ENCODE measurements at places on chromosomes 1 and 21.
A peak's percentile ranks its signal among the peaks of the same experiment; 100 is the strongest.

DNA sequence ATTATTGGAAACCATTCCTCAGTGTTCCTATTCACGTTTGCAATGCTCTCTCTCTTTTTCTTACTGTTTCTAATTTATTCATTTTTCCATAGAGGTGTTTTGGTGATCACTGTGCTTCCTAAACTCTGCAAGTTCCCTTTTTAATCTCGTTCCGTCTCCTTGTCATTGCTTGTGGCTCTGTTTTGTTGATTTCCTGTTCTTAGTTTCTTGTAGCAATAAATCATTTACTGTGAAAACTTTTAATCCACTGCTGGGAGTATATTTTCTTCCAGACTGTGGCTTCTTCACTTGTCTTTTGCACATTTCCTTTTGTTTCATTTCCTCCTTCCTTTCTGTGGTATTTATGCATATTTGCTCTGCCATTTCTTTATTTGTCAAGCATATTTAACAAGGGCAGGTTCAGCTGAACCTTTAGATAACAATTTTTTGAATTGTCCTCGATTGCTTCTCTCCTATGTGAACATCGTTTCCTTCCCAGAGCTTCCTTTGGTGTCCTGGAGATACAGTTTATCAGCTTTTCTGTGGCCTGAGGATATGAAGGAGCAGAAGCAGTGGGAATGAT, 3.6 kb downstream of the B3GALT5 start:
- DNase-seq, result no peak

- DNase-seq, result no peak
Observed at GRCh38 chr21:25858325-25858724, 123.6 kb downstream of the GABPA start.

GRCh38 chr1:40911105-40911504, 48.9 kb upstream of the CITED4 start:
- no peak for DNase-seq

- no peak for DNase-seq
Observed at GRCh38 chr1:44294588-44295007, 60.5 kb downstream of the ERI3 start.

GRCh38 chr1:21910558-21911204, 26.4 kb downstream of the HSPG2 start:
- DNase-seq, result no peak

- DNase-seq, result no peak
Observed at GRCh38 chr1:151611288-151611790, 511 bp upstream of the SNX27 start.

DNA sequence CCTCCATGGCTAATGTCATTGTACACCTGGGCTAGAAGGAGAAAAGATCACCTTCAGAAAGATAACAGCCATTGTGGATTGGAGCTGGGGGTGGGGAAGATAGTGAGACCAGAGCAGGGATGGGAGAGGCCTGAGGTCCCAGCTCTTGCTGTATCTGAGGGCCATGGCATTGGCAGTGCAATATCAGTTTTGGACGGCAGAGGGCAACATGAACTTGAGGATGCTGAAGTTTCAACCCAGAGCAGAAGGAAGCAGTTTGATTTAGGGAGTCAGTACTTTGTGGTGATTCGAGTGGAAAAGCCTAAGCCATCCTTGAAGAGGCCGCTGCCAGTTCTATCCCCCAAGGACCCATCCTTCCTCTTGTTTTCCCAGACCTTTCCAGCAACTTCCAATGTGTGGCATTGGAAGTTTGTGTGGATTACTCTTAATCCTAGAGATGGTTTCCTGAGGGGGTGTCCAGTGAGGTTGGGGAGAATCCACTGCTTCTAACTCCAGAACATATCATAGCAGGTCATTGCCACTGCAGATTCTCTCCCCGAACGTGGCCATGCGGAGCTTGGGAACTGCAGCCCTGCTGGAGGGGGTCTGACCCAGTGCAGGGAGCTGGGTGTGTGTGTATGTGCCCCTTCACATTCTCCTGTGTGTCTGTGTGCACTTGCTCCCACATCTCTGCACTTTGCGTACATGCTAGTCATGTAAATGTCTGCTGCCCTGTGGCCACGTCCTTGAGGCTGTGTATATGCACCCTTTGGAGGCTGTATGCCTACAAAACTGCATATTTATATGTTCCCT, 24.1 kb downstream of the SLC26A9 start:
- DNase-seq, result peak; percentile 80

- no peak for DNase-seq
Observed at GRCh38 chr1:81317191-81317590, 483.5 kb upstream of the ADGRL2 start.

DNA sequence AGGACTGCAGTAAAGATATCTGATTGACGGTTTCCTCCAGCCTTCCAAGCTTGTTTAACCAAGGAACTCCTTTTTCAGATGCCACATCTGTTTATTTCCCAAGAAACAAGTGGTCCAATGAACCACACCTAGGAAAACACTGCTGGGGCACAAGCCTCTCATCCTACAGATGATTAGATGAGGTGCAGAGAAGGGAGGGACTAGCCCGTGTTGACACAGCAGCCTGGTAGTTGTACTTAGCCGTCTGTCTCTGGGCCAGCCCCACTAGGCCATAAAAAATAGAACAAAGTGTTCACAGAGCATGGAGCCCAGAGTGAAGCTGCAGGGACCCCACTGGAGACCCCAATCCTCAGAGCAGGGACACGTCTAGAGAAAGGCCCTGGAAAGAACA, 32.1 kb downstream of the LRP8 start:
- DNase-seq, result no peak

DNA sequence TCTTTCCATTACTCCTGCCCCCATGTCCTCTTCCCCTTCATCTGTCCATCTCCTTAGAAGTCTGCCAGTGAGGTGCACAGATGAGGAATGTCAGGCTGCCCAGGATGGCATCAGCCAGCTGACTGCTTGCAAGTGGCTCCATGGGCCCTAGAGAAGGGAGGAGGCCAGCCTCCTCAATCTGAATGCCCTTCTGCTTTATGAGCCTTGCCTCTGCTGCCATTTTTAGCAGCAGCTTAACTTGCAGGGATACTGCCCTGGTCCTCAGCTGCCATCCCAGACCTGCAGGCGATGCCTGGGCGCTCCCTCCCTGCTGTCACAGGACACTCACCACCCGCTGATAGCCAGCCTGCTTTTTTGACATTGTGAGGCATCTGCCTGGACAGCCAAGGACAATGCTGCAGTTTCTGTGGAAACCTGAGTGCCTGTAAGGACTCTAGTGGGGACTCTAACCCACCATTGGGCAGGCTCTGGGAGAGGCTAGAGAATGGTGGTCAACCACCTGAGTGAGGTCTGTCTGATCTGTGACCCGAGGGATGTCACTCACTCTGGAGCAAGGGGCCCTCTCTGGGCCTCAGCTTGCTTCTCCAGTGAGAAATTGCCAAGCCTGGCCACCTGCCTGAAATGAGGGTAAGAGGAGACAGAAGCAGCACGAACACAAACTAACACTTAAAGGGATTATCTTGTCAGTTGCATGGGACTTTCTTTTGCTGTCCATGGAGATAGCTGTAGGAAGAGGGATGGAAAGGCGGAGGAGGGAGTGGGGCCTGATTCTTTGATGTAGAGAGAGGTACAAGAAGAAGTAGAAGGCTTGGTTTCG, 185.0 kb downstream of the MIS18A start:
- no peak for DNase-seq

- no peak for DNase-seq
Observed at GRCh38 chr1:30807318-30808066, 49.9 kb upstream of the LAPTM5 start.

- DNase-seq, result no peak
Observed at GRCh38 chr1:221669441-221669840, 72.4 kb downstream of the DUSP10 start.

- no peak for DNase-seq
Observed at GRCh38 chr1:51784997-51785421, 93.5 kb downstream of the NRDC start.

GRCh38 chr1:2561898-2562895, 6.0 kb downstream of the TNFRSF14 start:
- no peak for DNase-seq

DNA sequence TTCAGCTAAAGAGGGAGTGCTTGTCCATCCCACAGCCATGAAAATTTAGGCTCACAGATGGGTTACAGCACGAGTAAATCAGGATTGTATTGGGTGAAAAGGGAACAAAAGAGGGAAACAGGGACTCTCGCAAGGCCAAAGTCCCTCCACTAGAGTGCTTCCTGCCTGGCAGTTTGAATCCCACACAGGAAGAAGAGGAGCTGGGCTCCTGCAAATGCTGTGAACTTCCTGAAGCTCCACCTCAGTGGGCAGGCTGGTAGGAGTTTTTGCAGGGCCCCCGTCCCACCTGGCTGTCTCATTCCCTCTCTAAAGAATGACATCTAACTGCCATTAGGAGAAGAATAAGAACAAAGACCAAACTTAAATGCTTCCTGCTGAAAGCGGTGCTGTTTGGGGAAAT, 712.0 kb upstream of the PRMT6 start:
- DNase-seq, result no peak

DNA sequence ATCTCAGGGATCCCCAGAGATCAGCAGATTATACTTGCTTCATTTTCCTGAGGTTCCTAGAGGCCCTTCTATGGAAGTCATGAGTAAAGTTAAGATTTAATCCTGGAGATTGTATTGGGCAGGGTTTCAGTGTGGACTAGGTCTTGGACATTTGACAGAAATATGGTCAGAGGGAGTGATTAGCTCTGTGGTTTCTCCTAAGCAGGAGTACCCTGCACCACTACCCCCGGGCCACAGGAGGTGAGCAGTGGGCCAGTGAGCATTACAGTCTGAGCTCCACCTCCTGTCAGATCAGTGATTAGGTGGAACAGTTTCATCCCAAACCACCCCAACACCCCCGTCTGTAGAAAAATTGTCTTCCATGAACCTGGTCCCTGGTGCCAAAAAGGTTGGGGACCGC, 43.2 kb downstream of the PHACTR4 start:
- peak; percentile 6 for DNase-seq

DNA sequence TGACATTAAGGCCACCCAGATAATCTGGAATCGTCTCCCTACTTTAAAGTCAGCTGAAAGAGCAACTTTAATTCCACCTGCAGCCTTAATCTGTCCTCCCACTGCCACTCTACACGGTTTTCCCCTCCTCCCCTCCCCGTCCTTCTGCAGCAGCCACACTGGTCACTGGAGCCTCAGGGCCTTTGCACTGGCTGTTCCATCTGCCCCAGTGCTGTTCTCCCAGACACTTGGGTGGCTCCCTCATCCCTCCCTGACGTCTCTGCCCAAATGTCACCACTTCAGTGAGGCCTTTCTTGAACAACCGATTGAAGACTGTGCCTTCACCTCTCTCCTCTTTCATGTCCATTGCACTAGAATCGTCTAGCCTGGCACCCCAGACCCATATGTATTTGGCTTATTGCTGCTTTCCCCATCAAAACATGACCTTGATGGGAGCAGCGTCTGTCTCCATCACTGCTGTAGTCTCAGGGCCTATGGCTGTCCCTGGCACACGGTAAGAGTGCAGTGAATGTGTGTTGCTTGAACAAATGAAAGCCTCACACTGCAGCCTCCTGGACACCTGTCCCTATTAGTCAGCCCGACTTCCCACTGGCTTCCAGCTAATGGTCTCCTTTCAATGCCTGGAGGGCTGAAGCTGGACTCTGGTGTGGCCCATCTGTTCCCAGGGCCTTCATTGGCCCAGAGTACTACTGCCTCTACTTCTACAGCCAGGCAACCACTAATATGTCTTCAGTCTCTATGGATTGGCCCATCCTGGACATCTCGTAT, 10.6 kb upstream of the PRDM16 start:
- DNase-seq, result no peak

GRCh38 chr1:16187748-16188401, 24.6 kb downstream of the ARHGEF19 start:
- peak; percentile 57 for DNase-seq

- DNase-seq, result no peak
Observed at GRCh38 chr1:35500439-35500838, 56.8 kb downstream of the KIAA0319L start.

DNA sequence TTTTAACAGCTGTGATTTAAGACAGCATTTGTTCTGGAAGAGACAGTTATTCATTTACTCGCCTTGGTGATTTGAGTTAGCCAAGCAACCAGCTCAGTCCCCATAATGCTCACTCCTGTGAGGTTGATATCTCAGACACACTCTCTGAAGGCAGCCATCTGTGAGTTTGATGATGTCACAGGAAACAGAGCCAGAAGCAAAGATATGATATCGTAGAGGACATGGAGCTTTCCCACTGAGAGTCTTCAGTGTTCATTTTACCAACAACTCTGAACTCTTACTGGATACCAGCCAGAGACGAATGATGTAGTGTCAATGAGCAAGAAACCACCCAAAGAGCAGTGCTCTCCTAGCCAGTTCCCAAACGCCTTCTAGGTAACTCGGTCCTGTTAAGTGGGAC, 219.4 kb downstream of the SLC35F3 start:
- peak; percentile 34 for DNase-seq

DNA sequence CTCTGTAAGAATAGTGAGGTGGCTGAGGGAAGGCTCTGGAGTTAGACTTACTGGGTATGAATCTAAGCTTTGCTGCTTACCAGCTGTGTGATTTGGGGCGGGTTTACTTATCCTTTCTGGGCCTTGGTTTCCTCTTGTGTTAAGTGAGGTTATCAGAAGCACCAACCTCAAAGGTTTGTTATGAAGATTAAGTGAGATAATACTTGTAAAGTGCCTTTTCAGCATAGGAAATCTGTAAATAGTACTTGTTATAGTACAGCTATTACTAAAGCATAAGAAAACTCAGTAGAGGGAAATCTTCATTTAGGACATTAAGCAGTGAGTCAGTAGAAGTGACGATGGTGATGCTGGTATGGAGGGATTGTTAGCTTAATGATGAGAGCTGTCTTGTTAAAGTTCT, 12.1 kb downstream of the HHAT start:
- DNase-seq, result no peak

DNA sequence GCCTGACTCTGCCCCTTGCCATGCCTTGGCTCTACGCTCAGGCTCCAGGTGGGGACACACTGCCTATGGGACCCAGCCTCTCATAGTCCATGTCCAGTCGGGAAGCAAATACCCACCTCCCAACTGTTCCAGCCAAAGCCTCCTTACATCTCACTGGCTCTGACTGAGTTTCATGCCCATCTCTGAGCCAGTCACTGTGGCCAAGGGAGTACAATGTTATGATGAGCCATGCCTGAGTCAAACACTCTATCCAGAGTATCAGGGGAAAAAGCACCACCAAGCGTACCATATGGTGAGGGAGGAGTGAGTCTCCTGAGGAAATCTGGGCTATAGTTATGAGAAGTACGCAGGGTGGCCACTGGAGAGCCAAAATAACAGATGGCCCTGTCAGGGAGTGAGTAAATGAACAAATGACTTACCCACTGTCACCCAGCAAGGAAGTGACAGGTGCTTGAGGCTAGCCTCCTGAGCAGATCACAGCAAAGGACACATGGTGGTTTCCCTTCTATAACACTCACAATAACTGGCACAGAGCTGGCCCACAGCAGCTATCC, 236.6 kb upstream of the GJB5 start:
- DNase-seq, result no peak

DNA sequence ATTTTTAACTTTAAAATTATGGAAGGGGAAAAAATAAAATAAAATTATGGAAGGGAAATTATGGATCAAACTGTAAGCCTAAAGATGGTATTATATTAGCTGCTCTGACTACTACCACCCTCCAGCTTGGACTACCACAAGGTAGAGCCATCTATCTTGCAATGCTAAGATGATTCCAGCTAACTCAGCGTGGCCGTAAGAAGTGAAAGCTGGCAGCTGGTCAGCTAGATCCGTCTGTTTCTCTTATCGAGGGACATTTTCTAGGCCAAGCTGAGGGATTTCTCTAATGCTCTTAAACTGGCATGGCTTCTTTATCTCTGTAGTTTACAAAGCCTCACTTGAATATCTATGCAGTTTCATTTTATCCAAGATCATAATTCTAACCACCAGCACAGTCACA, 31.5 kb downstream of the LYST start:
- peak; percentile 12 for DNase-seq

Measured in kidney glomerular epithelial cell (primary cell).